Left renal pelvis (tissue), 4 donors: ENCODE measurements at places on chromosomes 12 and 14.

DNA sequence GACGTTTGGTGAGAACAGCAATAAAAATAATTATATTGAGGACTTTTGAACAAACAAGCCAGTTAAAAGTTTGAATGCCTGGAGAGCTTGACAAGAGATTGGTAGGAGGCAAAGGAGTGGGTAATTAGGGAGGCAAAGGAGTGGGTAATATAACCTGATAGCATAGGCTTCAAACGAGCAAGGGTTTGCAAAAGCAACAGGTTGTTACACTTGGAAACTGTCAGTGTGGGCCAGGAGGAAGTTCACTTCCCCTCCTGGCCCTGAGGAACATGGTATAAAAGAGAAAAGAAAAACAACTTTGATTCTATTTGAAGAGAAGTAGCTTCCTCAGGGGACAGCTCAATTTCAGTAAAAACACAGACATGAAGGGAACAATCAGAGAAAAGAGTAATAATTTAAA is 121.7 kb downstream of the CCER1 start:
- no peak for DNase-seq

- DNase-seq = peak; percentile 52
Measured at GRCh38 chr12:104215638-104216297, at the start of gene TXNRD1. TXNRD1 (plus strand) TSS chr12:104215779; CDS start chr12:104215803, 24 bp downstream.

GRCh38 chr12:109462868-109463692 is 14.0 kb downstream of the KCTD10 start:
- peak; percentile 83 for DNase-seq

DNA sequence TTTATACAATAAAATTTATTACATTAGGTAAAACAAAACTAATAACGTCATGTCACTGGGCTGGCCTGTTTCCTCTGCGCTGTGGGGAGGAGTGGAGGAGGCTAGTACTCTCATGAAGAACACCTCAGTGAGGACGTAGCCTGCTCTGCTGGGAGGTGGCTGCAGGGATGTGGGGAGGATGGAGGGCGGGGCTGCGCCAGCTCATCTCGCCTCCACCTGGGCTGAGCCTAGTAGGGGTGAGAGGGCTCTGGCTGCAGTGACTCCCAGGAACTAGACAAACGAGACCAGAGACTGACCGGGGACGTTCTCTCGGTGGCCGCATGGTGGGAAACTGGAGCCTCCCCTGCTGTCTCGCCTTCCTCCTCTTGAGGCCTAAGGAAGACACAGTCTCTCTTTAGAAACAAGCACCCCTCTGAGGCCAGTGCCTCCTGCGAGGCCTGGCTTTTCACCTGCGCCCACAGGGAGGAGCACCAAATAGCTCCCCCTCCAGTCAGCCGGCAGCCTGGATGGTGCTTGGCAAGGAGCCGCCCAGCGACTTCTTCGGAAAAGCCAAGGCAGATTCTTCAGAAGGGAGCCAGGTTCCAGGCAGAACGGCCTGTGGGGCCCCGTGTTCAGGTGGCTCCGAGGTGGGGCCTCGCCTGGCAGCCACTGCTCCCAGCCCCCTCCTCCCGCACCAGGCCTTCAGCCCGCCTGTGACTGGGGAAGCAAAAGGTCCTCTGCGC is 62.4 kb downstream of the PLEKHG3 start:
- DNase-seq = no peak

DNA sequence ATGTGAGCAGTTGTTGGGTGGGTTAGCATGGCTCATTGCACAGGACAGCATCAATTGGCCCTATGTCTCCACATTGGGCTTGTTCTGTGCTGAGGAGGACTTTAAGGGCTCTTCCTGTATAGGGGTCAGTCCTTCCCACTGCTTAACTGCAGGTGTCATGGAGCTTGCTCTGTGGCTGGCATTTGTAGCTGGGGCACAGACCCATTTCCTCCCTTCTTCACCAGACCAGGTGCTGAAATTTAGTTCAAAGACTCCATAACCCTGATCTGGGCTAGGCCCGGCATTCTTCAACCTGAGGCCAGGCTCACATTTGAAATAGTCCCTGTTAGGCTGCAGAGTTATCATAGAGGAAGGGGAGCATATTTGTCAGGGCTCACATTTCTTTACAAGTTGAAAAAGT is 12.8 kb downstream of the CHST11 start:
- DNase-seq = no peak

GRCh38 chr12:25558586-25558985 is 5.5 kb upstream of the LMNTD1 start:
- DNase-seq = no peak

DNA sequence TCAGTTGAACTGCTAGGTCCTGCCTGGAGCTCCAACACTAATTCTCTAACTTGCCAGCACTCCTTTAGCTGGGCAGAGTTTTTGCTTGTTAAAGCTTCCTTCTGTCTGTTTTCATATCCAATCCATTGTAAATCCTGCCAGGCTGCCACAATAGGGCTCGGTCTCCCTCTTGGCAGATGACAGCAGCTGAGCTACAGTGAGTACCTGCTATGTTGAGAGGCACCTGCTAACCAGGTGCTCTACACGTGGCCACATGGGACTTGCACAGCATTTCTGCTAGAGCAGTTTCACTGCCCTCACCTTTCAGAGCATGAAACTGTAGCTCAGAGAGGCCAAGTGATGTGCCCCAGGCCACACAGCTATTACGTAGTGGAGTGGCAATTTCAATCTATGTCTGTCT is 106.6 kb upstream of the NOS1 start:
- DNase-seq = no peak

DNA sequence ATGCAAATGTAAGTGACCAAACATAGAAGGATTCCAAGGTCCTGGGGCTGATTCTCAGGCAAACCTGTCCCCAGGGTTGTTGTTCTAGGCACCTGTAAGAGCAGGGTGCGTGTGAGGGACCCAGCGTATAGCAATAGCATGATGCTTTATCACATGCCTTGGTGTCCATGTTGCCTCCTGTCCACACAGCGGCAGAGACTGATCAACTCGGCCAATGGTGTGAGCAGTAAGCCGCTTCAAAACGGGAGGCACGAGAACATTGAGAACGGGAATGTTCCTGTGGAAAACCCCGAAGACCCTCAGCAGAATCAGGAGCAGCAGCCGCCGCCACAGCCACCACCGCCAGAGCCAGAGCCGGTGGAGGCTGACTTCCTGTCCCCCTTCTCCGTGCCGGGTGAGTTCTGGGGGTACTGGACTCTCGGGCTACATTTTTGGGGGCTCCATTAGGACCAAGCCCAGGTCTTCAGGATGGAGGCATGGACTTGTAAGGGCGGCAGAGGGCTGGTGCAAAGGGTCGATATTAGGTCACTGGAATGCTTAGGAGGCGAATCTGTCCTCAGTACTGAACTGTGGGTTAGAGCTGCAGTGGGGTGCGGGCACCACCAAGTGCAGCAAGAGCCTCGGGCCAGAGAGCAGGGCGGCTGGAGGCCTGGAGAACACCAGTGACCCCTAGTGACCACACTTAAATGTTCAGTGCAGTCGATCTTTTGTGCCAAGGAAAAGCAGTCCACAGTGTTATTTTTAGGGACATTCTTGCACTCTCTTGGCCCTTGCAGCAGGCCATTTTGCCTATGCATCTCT is 57.2 kb upstream of the RIN3 start:
- DNase-seq = peak; percentile 29

GRCh38 chr14:64409126-64409920 is 21.2 kb downstream of the MTHFD1 start:
- DNase-seq = no peak

DNA sequence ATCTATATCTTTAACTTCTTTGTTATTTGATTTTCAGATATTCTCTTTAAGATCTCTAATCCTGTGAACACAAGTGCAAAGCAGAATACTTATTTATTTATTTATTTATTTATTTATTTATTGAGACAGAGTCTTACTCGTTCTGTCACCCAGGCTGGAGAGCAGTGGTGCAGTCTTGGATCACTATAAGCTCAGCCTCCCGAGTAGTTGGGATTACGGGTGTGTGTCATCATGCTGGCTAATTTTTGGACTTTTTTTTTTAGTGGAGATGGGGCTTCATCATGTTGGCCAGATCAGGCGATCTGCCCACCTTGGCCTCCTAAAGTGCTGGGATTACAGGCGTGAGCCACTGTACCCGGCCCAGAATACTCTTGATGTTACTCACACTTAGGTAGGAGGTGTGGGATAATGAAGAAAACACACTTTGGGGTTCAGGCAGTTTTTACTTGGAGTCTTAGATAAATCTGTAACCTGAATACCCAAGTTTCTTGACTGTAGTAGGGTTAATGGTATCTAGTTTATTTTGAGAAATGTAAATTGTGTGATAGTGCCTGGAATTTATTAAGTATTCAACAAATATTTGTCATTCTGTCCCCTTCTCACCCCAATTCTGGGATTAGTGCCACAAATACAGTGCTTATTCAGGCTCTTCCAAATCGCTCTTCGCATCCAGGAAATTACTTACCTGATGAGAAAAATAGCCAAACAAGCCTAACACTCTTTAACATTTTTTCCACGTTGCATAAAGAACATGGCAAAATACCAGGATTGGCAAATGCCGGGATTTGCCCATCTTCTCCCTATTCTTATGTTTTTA is 33.0 kb downstream of the METAP2 start:
- no peak for DNase-seq

DNA sequence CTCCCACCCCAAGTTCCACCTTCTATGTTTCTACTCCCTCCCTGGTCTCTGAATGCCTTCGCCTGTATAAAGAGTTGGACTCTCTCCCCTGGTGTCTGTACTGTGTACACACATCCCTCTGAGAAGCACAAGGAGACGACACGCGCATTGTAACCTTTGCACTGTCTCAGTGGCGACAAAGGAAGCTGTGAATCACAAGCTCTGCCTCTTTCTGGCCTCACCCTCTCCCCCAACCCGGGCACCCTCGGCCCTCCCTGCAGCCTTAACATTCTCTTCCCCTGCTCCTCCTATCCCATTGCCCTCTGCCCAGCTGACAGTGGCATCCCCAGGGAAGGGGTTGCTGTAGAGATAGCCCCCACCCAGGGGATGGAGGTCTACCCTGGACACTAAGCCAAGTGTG is 2.5 kb upstream of the SMARCD1 start:
- DNase-seq = no peak

DNA sequence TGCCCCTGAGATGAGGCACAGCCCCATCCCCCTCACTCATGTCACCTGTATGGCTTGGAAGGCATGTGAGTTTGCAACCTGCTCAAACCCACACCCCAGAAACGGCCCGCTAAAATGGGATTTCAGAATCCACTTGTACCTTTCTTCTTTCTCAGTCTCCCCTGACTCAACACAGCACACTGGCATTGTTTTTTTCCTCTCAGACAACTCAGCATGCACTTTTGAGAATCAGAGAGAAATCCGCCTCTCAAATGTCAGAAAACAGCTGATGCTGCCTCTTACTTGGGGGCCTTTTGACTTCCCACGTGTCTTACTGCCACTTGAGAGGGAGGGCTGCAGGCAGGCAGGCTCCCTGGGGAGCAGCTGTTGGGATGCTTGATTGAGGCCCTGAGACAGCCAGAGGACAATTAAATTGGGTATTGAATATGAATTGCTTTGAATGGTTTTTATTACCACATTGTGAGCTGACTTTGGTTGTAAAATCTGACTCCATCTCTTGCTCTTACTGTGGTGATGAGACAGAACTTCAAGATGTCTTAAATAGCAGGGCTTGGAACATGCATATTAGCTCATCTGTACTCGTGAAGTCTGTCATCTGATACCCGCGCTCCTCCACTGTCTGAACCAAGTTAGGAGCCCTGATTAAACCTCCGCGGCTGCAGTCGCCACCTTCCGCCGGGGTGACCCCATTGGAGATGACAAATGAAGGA is 96.6 kb downstream of the APAF1 start:
- DNase-seq = no peak

DNA sequence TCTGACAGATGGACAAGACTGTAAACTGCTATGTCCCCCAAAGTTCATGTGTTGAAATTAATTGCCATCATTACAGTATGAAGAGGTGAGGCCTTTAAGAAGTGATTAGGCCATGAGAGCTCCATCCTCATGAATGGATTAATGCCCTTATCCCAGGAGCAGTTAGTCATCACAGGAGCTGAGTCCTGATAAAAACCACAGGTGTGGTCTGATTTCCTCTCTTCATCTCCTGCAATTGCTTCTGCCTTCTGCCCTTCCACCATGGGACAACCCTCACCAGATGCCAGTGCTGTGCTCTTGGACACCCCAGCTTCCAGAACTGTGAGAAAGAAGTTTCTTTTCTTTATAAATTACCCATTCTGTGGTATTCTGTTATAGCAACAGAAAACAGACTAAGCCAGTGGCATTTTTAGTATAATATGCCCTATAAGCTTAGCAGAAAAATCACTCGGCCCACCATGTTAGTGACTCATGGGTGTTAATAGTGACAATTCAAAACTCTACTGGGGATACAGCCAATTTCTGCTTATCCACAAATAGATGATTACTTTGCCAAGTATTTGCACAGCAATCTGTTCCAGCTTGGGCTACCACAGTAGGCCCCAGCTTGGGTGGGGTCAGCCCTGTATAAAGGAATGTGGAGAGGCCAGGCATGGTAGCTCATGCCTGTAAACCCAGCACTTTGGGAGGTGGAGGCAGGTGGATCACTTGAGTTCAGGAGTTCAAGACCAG is 129.0 kb upstream of the BCL2L14 start:
- DNase-seq = no peak

- DNase-seq = peak; percentile 60
Measured at GRCh38 chr12:14995583-14996425, 23.0 kb downstream of the PDE6H start.

GRCh38 chr14:71720978-71721624 is 211.1 kb upstream of the RGS6 start:
- no peak for DNase-seq

GRCh38 chr12:4024701-4025100 is 151.5 kb upstream of the PARP11 start:
- DNase-seq = no peak

DNA sequence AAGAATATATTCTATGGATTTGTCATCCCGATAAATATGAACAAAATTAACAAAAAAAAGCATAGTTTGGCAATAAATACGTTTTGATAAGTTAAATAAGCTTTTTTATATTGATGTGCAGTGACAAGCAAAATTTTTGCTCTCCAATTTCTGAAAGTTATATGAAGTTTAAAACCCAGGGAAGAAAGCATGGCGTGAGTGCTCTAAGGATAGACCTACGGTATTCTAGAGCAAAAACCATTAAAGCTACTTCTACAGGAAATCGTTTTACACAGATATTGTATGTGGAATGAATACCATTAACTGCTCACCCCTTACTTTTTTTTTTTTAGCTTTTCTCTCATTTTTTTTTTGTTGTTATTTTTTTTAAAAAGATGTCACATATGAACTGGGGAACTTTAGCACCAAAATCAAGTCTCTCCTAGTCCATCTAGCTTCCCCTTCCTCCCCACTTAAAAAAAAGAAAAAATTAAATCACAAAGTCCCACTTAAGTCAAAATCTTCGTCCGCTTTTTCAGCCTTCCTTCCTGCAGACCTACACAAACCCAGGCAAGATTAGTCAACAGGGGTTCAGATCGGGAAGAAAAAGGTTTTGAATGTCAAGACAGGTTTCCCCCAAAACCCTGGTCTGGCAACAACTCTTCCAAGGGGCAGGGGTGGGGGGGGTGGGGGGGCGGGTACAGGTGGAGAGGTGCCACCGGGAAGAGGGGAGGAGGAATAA is 4.4 kb downstream of the ZFP36L1 start:
- no peak for DNase-seq
